Stimulated activated CD4-positive, alpha-beta T cell treated with anti-CD3 and anti-CD28 coated beads, TNF-alpha, amount 100 ng/mL, for 24 hours (primary cell): ENCODE measurements at places on chromosomes 2 and 18.

DNA sequence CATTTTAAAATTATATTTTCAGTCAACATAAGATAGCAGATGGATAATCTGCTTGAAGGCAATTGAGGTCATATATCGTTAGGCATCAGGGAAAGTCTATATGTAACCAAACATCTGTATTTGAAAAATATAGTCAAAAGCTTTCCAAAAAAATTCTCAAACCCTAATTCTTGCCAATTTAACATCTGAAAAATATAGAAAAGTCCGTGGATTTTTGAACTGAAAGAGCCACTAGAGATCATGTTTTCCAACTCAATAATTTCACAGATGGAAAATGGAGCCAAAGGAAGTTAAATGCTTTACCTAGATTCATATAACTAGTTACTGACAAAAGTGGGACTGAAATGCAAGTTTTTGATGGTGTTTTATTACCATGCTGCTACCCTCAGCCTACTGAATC lies 185.1 kb upstream of the ZNF804A start:
- no peak for DNase-seq

GRCh38 chr2:218216336-218216673 lies 684 bp upstream of the ARPC2 start:
- no peak for DNase-seq

DNA sequence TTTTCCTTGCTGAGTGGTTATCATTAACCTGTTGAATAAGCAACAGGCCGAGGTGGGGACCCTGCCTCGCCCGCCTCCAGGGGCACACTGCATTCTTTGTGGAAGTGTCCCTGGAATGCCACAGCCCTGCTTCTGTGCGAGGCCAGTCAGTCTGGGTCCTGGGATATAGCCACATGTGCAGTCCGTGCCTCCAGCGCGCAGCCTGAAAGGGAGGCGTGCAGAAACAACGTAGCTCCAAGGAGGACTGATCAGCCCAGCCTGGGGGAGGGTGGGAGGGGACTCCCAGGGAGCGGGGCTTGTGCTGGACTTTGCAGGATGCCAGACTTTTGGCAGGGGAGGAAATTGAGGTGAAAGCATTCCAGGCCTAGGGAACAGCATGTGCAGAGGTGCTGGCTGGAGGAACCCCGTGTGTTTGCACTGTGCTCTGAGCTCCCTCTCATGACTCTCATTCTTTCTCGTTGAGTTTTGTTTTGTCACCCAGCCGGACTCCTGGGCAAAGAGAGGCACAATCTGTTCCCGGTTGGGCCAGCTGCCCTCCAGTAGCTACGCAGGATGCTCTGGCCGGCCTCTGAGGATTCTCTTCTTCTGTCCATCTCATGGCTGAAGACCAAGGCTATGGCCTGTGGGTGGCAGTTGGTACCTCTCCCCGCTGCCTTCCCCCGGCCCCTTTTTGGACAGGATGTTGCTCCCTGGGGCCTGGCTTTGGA lies 39.7 kb downstream of the HPCAL1 start:
- DNase-seq: no peak

GRCh38 chr2:85929096-85930050 lies 40.6 kb upstream of the ST3GAL5 start:
- DNase-seq: no peak

GRCh38 chr18:34467058-34467457 lies 242.3 kb upstream of the NOL4 start:
- DNase-seq: no peak

- DNase-seq: no peak
Observed at GRCh38 chr2:224924631-224925030, 117.6 kb downstream of the DOCK10 start.

DNA sequence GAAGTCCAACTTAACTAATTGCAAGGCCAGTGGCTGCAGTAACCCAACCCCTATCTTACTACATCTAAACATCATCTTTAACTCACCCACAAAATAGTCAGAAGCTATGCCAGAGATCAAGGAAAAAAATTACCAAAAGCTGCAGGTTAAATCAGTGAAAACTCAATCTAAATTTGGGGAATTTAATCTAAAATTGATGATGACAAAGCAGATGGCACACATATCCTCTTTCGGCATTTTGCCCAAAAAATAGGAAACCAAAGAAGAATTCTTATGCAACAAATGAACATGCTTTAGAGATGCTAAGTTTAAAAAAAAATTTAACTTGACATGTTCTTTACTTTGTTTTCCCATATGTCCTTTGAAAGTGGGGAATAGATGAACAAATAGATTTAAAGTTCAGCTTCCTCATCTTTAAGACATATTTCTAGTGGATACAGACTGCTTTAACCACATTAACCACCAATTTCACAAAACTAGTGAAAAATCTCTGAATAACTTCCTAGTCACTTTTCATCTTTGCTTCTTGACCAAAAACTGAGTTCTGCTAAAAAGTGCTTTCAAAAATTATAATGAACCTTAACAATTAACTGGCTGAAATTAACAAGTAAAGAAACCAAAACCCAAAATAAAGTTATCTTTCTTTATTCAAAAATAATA lies 74.3 kb upstream of the CCDC150 start:
- no peak for DNase-seq

- no peak for DNase-seq
Observed at GRCh38 chr2:223601932-223602666, at the start of gene SCG2. Gene SCG2 (minus strand): TSS chr2:223602361. CDS start chr2:223599282, 3,079 bp downstream.

DNA sequence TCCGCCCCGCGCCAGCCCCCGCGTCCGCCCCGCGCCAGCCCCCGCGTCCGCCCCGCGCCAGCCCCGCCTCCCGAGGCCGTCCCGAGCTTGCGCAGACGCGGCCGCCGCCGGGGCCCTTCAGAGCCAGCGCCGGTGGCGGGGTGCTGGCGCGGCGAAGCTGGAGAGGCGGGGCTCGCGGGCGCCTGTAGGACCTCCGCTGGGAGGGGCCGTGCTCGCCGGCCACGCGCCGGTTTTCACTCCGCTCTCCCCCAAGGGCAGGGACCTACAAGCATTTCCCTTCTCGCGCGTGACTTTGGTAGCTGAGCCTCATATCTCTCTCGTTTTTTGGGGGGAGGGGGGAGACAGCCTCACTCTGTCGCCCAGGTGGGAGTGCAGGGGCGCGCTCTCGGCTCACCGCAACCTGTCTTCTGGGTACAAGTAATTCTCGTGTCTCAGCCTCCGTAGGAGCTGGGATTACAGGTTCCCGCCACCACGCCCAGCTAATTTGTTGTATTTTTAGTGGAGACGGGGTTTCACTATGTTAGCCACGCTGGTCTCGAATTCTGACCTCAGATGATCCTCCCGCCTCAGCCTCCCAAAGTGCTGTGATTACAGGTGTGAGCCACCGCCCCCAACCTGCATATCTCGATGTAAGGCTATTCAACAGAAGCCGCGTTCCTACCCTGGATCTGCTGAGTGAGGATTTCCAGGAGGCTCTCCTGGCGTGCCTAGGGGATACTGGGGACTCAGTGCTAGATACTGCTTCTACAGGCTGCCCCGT lies at the start of gene ZNF514:
Gene ZNF514, minus strand, starts transcription at position 159 of the 760 bp plus-strand sequence. CDS start 6,595 bp downstream, outside the sequence.
- DNase-seq: peak; percentile 59

- DNase-seq: no peak
Observed at GRCh38 chr2:27638037-27638637, 9.3 kb downstream of the GPN1 start.

- DNase-seq: no peak
Observed at GRCh38 chr2:15674637-15675455, 83.2 kb downstream of the DDX1 start.

DNA sequence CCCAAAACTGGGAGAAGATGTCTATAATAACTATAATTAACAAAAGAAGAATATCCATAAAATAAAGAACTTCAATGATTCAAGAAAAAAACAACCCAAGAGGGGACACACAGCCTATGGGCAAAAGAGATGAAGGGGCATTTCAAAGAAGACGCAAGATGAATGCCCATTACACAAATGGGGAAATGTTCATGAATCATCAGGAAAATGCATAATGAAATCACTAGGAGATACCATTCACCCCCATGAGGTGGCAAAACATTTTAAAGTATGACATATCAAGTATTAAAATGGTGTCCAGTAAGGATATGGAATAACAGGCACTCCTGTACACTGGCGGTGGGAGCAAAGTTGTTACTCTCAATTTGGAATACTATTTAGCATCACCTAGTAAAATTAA lies 183.3 kb downstream of the TXNL1 start:
- no peak for DNase-seq

DNA sequence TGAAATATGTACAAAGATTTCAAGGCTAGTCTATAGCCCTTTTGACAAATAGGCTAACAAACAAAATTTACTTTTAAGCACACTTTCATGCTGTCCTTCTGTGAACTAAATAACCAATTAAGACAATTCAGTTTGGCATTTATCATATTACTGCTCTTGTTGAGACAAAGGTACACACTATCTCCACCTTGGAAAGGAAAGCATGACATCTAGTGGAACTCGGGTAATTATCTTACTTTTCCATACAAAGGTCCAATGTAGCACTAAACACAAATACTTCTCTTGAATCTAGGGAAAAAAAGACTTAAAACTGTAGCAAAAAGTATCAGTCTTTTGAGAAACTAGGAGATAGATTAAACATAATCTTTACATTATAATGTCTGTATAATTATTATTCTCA lies 125.0 kb upstream of the CD226 start:
- no peak for DNase-seq

- DNase-seq: no peak
Observed at GRCh38 chr2:170377500-170378207, 199.7 kb downstream of the MYO3B start.

- peak; percentile 46 for DNase-seq
Observed at GRCh38 chr2:224778474-224778877, 62.3 kb upstream of the CCDC195 start.

- DNase-seq: no peak
Observed at GRCh38 chr2:77009307-77009706, 512.9 kb downstream of the LRRTM4 start.

DNA sequence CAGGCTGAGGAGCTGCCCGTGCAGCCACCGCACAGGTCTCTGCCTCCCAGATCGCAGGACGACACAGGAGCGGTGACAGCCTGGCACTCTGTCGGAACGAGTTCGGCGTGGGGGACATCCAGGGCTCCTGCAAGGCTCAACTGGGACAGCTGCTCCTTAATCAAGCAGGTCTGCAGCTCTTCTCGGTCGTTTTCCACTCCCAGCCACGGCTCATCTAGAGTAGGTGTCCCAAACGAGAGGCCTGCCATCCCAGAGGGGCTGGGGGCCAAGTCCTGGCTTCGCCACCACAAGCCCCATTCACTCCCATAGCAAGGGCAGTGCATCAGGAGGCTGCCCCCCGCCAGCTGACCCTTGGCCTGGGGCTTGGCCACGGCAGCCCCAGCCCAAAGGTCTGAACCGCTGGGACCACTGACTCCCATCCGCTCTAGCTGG lies 22.5 kb downstream of the PASK start:
- no peak for DNase-seq

- no peak for DNase-seq
Observed at GRCh38 chr2:179677746-179678505, 183.5 kb downstream of the ZNF385B start.

DNA sequence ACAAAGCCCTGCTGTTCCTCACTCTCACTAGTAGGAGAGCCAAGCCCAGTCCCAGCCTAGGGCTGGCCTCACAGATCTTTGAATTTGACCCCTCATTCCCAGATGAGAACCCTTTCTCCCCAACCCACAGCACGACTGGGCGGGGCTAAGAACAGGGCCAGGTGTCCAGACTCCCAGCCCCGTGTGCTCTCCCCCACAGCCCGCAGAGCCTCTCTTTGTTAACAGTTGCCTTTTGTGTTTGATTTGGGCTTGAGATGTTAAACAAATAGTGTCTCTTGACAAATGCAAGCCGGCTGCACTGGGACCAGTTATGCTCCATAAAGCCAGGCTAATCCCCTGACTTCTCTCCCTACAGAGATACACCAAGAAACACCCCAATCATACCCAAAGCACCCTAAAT lies 4.7 kb upstream of the KCNK3 start:
- no peak for DNase-seq

- no peak for DNase-seq
Observed at GRCh38 chr18:71443706-71444480, 1100.2 kb downstream of the CBLN2 start.

DNA sequence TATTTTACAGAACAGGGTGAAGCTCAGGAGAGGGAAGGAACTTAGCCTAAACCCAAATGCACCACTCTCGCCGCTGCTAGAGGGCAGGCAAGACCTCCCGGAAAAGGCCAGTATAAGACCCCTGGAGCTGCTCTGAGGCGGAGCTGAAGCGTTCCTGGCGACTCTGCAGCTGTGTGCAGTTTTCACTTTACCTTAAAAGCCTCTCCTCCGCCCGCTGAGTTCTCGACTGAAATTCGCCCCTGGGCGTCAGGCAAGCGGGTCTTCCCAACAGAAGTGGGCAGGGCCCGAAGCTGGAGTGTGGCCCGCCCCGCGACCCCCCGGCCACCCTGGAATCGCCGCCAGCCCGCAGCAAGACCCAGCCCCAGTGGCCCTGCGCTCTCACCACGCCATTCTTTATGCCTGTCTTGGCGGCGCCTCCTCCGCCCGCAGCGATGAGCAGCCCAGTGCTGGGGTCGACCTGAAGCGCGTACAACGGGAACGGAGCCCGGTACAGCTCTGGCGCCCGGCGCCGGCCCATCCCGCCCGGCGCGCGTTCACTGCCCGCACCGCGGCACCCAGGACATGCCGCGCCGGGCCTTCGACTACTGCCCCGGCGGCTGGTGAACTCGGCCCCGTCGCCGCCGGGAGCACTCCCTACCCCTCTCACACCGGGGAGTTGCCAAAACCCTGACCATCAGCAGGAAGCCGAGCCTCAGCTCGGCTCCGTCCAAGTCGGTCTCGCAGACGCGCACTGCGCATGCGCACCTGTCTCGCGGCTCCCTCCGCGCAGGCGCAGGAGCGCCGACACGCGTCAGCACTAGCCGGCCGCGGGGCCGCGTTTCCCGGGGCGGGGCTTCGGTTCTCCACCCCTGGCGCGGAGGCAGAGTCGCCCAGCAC lies at the start of gene PREB:
Gene PREB, minus strand, starts transcription at position 732 of the 876 bp plus-strand sequence. Its CDS starts 215 bp downstream, at position 517.
- peak; percentile 96 for DNase-seq

- no peak for DNase-seq
Observed at GRCh38 chr18:8807488-8807805, 102.1 kb downstream of the MTCL1 start.

GRCh38 chr18:27261769-27262549 lies 76.9 kb upstream of the CHST9 start:
- no peak for DNase-seq

DNA sequence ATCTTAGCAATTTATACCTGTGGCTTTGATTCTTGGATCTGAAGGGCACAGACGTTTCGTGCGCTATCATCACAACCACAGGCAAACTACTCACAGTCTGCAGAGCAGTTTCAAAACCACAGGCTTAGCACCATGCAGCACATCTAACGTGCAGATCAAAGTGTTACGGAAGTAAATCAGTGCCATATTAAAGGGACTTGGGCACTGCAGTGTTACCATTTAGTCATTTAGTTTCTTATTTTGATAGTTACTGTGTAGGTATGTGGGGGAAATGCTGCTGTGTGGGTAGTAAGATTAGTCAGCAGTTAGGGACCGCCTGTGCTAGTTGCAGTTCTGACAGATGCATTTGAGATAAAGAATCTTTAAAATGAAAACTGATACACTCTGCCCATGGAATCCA lies 384.0 kb downstream of the NBAS start:
- peak; percentile 52 for DNase-seq
